ENCODE measurements at places on chromosomes 3 and 15.
A peak's percentile ranks its signal among the peaks of the same experiment; 100 is the strongest.

GRCh38 chr3:14877469-14877868 lies 58.7 kb downstream of the FGD5 start:
- DNase-seq, result no peak

GRCh38 chr3:110894574-110894973 lies 177.0 kb upstream of the NECTIN3 start:
- DNase-seq, result no peak

DNA sequence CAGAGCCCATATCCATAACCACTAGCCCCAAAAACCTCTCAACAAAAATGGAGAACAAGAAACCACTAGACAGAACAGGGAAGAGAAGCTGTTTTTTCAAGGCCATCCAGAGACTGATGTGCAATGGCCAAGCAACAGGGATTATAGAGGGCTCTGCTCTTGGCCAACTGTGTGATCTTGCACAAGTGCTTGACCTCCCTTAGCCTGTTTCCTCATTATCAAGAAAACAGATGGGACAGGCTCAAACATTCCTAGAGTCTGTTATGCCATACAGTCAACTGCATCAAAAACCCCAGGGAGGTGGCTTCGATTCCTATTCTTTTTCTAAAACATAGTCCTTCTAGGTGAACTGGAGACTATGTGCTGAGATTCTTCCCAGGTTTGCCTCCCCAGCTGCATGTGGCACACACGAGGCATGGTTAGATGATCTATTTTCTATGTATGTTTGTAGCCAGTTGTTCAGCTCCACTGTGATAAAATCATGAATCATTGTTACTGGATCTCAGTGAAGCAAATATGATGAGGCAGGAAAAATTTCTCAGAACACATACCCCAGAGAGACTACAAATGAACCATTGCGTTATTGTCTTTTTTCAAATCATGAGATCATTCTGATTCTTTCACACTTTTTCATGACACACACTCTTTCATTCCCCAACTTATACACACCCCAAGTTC lies 132.9 kb upstream of the TGFBR2 start:
- DNase-seq, result no peak

DNA sequence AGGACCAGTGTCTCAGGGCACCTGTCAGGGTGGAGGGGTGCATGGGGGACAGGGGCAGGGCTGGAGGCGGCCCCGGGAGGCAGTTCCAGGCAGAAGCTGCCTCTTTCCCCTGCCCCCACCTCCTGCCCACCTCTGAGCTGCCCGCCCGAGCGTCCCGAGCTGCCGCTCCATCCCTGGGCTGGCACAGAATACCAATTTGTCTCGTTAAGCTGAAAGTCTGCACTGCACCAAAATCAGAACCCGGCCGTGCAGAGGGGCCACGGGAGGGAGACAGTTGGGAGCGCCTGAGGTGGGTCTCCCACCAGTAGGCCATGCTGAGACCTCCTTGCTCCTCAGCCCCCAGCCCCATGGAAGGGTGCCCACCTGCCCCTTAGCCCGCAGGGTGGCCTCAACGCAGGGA lies 1.3 kb upstream of the ATP2B2 start:
- no peak for DNase-seq

DNA sequence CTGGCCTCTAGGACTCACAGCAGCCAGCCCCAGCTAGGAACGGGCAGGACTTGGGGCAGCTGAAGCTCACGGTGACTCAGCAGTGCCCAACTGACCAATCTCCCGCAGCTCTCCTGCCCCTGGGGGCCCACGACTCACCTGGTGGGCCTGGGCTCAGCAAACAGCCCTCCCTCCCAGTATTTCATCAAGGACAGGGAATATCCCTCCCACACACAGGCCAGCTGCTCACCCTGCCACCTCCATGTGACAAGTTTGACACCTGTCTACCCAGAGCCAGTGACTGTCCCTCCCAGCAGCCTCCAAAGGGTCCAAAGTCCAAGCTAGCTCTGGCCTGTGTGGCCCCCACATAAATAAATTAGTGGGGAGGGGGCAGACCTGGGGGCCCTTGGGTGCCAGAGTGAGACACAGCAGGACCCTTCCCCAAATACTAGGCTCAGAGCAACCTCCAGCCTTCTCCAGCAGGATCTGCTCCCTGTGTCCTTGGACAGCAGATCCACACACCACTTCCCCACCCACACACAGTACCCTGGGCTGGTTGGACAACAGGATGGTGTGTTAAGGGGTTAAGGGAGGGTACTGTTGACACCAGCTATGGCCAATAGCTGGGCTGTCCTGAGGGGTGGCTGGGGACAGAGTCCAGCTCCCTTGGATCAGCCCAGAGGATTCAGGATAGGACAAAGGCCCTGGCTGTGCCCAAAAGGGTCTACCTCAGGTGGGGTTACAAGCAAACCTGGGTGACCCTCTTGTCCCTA lies 4.3 kb downstream of the GNAT1 start:
- DNase-seq, result no peak

GRCh38 chr3:1987980-1988379 lies 110.7 kb upstream of the CNTN4 start:
- DNase-seq, result no peak

GRCh38 chr3:54376142-54376807 lies 253.9 kb downstream of the CACNA2D3 start:
- no peak for DNase-seq

- peak; percentile 88 for DNase-seq
Observed at GRCh38 chr3:52052831-52053306, 3.5 kb downstream of the DUSP7 start.

GRCh38 chr3:192901435-192901834 lies 16.2 kb downstream of the MB21D2 start:
- no peak for DNase-seq

GRCh38 chr3:46406788-46407611 lies at the start of the genes CCR5AS and CCRL2:
Gene CCR5AS (minus strand): TSS chr3:46407066.
Gene CCRL2 (plus strand): TSS chr3:46407259. CDS start chr3:46408080, 821 bp downstream.
- peak; percentile 48 for DNase-seq

DNA sequence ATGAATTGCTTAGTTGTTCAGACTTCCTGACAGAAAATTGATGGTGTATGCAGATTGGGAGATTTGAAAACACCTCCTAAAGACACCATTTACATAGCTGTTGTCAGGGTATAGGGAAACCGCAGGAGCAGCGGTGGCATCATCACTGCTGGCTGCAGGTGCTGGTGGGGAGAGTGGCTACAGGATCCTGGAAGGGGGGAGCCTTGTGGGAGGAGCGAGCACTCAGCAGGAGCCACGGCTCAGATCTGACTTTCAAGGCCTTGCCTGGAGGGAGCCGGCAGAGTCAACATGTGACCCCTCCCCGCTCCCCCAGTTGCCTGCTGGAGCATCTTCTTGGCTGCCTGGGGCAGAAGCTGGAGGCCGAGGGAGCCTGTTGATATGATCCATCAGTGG lies 26.1 kb downstream of the EDEM1 start:
- no peak for DNase-seq

DNA sequence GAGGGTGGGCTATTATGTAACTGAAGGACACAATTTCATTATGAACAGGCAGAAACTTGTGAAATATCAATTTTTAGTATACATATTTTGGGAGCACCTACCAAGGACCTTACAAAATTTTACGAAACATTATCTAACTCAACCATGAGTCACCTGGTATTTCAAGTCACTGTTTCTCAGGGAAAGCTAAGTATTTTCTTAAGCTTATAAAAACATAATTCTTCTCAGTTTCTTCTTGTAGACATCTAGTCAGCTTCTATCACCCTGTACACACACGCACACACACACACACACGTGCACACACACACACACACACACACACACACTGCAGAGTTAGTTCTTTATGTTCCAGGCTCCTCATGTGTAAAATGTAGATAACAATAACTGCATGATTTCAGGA lies 658.3 kb downstream of the TUSC7 start:
- DNase-seq, result no peak

GRCh38 chr15:89677381-89677780 lies 1.8 kb downstream of the PLIN1 start:
- DNase-seq, result no peak

DNA sequence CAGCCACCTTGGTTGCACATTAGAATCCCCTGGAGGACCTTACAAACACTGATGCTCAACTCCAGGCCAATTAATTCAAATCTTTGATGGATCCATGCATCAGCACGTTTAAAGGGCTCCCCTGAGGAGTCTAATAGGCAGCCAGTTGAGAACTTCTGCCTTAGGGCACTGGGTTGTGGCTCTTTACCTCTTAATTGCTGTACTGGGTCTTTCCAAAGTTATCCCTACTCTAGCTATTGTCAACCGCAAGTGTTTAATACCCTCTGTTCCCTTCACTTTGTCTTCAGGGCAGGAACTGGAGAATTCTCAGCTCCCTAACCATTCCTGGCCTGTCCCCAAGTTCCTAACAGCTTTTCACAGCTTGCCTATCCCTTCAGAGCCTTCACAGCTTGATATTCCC lies 15.0 kb upstream of the FAM174B start:
- DNase-seq, result no peak

DNA sequence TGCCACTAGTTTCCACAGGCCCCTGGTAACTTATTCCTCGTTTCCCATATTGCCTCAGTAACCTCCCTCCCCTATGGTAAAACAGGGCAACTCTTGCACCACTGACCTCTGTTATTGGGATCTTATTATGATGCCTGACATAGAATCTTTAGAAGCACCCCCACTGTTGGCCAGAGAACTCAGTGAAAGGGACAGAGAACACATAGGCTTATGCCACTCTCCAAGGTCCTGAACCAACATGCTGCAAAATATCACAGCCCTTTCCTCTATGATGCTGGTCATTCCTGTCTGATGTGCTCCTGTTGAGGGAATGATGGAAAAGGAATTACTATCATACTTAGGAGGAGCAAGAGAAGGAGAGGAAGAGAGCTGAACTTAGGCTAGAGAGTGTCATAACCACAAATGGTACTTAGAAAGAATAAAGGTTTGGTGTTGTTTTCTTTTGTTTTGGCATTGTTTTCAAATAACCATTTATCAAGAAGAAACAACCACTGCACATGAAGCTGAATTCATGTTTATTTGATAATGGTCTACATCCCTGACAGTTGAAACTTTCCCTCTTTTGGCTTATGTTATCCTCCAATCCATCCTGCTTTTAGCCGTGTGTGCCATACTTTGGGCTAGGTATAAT lies 330.2 kb downstream of the EPHB1 start:
- DNase-seq, result no peak

- no peak for DNase-seq
Observed at GRCh38 chr3:177921153-177921552, 615.1 kb upstream of the KCNMB2 start.

- DNase-seq, result no peak
Observed at GRCh38 chr3:18872466-18872865, 275.8 kb upstream of the KCNH8 start.

- DNase-seq, result no peak
Observed at GRCh38 chr15:73941044-73941443, 14.8 kb downstream of the LOXL1 start.

DNA sequence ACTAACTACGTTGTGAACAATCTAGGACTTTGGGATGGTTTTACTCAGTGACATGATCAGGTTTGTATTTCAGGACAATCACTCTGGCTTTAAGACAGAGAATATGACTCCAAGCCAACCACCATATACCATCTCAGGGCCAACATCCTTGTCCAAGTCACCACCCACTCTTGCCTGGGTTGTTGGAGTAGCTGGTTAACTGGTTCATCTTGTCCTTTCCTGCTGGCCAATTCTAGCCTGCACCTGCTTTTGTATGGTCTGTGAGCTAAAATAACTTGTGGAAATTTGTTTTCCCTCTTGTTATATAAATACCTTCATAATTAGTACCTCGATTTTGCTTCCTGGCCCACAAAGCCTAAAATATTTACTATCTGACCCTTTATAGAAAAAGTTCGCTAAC lies 306.8 kb upstream of the STT3B start:
- DNase-seq, result no peak

DNA sequence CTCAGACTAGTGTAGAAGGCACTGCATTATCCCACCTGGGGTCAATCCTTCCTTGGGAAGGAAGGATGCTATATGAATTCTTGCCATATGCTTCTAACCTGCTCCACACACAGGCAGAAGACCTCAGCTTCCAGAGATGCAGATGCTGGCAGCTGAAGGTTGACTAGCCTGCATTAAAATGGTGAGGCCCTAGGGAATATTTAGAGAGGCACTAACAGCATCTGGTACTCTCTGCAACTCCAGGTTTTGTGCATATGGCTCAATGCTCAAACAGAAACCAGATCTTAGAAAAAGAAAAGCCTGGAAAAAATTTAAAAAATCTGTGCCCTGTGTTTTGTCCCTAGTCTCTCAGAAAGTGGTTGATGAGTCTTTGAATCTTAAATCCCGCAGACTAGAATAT lies 56.0 kb upstream of the MYRIP start:
- DNase-seq, result no peak

DNA sequence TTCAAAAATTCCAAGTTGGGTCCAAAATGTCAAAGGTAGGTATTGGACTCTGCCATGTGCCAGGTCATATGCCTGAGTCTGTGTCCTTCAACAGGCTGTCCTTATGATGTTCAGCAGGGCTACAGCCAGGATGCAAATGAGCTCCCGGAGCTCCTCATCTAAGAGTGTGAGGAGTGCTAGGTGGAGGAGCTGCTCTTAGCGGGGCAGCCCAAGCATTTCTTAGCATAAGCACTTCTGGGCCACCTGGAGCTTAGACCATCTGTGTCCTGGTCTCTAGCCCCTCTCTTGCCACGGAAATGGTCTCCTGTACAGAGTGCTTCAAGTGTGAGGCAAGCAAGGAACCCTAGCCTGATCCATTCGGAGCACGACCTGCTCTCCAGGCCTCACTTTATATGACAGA lies 64.6 kb upstream of the PRR23C start:
- DNase-seq, result no peak

DNA sequence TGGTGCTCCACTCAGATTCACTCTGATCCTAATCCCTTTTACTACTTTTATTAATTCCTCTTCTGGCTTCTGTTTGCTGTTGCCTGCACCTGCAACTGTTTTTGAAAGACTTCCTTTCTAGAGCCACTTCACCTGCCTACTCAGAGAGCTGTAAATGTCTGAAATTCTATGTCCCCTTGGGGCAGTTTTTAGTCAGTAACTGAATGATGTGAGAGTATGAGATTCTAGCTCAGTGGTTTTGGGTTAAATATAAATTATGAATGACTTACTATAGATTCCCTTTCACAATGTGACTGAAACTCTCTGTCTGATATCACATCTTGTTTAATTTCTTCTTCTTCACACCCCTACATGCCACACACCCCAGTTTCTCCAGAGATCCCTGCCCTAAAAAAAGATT lies 47.8 kb upstream of the LRRC3B start:
- no peak for DNase-seq

GRCh38 chr3:51916418-51916817 lies 13.3 kb upstream of the IQCF1 start:
- no peak for DNase-seq

GRCh38 chr3:134029256-134029733 lies 430 bp downstream of the SLCO2A1 start:
- no peak for DNase-seq

DNA sequence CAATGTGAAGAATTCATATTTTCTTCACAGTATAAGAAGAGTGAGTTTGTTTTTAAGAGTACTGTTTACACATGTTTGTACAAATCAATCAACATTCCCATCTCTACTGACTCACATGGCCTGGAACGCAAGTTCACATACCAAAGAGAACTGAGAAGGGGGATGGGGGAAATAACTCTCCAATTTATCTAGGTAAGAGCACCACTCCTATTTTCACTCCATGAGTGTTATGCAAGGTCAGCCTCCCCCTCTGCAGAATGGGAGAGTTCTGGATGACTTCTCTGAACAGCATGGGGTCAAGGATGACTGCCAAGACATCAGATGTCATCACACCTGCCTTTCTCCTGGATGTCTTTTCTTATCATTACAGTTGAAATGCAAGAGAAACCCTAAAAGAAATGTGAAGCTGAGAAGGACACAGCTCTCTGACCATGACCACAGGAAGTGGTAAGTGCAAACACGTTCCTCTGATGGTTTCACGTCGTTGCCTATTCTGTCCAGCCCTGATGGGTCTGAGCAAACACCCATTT lies 95.2 kb downstream of the SEMA6D start:
- no peak for DNase-seq
